Activated CD4-positive, alpha-beta T cell treated with anti-CD3 and anti-CD28 coated beads for 36 hours (primary cell): ENCODE measurements at places on chromosomes 12 and 14. TPM values are rescaled to one million over a fixed set of nuclear protein-coding genes. Genes with fewer than 3 reads are reported as not detected.

Gene FIGNL2
- total RNA-seq: 0.19 TPM

DNA sequence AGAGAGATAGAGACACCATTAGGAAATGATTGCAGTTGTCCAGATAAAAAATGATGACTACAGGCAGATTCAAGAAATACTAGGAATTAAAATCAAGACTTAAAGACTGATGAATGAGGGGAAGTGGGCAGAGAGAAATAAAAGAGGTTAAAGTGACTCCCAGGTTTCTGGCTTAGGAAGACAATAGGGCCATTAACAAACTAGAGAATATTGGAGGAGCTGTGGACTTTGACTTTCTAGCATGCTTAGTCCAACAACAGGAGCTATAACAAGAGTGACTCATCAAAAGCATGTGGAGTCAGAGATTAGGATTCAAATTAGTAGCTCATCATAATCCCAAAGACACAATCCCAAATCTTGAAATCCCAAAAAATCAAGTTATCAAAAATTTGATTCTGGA is 101.5 kb downstream of the BMP4 start:
- H3K27ac ChIP-seq: no peak overlapping the region
- no peaks in the 10 kb centered on the region for H3K27me3 ChIP-seq
- H3K4me3 ChIP-seq: no peak overlapping the region
- no peaks in the 10 kb centered on the region for H3K4me1 ChIP-seq

DNA sequence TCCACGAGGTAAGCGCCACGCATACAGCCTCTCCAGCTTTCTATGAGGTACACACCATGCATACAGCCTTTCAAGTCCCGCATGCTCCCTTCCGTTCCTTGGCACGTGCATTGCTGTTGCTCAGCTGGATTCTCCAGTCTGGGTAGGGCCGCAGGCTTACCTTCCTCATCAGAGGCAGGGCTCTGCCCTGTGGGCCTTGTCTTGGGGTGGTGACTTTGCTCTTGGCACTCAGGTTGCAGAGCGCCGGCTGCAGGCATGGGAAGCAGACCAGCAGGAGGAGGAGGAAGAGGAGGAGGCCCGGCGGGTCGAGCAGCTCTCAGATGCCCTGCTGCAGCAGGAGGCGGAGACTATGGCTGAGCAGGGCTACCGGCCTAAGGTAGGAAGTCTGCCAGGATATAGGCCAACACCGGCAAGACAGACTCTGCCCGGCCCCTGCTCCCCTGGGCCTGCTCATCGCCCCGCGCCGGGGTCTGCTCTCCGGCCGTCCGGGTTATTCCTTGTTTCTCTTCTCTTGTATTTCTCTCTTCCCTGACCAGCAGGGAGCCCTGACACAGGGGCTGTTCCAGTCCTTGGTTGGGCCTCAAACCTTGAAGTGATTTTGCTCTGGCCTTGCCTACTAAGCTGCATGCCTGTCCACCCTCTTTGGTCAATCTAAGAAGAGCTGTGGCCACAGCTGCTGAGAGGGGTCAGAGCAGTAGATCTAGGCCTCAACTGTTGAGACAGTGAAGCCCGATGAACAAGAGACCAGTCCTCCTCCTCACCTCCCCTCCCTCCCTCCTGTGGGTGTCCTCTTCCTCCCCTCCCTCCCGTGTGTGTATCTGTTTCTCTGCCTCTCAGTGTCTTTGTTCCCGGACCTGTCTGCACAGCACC is 15.3 kb downstream of the TCHP start:
- DNase-seq: no peak
- H3K27ac ChIP-seq: no peak overlapping the region
- H3K4me1 ChIP-seq: no peaks in the 10 kb centered on the region
- no peak overlapping the region for H3K4me3 ChIP-seq
- H3K36me3 ChIP-seq: peaks cover 56% of the 10 kb centered on the region

GRCh38 chr12:84912198-84913128 is at the start of gene SLC6A15:
SLC6A15 (minus strand) TSS chr12:84912799; CDS start chr12:84892120, 20,679 bp downstream.
- H3K27me3 ChIP-seq: peaks cover 42% of the 10 kb centered on the region
- peaks cover 11% of the 10 kb centered on the region for H3K4me1 ChIP-seq
- H3K27ac ChIP-seq: no peak within 1 kb of the TSS
- H3K4me3 ChIP-seq: peak within 1 kb of the TSS; percentile 62
- H3K36me3 ChIP-seq: no peaks in the 10 kb centered on the region
- peak; percentile 67 for DNase-seq

DNA sequence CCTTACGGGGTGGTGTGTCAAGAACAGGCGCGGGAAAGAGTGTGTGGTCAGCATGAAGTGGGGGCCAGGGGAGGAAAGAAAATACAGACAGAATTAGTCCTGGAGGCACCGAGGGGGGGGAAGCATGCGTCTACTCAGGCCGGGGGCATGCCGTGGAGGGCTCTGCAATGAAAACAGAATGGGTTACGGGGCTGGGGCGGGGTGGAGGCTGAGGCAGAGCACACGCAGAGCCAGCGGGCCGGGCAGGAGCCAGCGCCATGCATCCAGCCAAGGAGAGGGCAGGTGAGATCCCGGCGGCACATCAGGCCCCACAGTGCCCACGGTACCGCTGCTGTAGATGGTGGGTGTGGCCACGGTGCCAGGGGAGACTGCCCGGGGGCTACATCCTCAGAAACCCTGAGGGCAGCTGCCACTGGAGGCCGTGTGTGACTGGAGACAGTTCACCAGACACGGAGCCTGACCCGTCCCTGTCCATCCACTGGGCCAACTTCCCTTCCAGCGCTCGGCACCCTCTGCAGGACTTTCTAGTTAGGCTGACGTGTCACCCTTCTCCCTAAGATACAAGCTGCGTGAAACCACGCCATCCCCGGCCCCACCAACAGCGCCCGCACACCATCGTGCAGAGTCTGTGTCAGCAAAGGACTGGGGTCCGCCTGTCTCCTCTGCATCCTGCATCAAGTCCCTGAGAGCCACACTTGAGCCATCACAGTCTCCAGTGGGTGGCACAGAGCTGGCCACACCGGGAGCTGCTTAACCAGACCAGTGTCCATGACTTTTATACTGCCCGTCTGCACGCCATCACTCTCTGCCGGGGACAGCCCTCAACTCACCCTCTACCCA is 87.4 kb downstream of the PIWIL1 start:
- no peak overlapping the region for H3K4me3 ChIP-seq
- H3K27ac ChIP-seq: no peak overlapping the region
- H3K4me1 ChIP-seq: no peaks in the 10 kb centered on the region
- no peak for DNase-seq
- no peaks in the 10 kb centered on the region for H3K36me3 ChIP-seq
- H3K27me3 ChIP-seq: no peaks in the 10 kb centered on the region

DNA sequence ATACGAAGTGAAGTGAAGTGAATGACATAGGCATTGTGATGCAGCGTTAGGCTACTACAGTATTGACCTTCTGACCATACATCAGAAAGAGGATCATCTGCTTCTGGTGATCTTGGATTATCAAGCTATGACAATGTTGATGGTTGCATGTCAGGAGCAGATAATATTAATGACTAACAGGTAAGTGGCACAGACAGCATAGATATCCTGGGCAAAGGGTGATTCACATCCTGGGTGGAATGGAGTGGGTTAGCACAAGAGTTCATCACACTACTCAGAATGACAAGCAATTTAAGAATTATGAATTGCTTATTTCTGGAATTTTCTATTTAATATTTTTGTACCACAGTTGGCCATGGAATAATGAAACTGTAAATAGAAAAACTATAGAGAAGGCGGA is 397.9 kb upstream of the ATP2B1 start:
- no peak overlapping the region for H3K27ac ChIP-seq
- no peak overlapping the region for H3K4me3 ChIP-seq
- H3K36me3 ChIP-seq: no peaks in the 10 kb centered on the region
- DNase-seq: no peak
- peaks cover 10% of the 10 kb centered on the region for H3K4me1 ChIP-seq

DNA sequence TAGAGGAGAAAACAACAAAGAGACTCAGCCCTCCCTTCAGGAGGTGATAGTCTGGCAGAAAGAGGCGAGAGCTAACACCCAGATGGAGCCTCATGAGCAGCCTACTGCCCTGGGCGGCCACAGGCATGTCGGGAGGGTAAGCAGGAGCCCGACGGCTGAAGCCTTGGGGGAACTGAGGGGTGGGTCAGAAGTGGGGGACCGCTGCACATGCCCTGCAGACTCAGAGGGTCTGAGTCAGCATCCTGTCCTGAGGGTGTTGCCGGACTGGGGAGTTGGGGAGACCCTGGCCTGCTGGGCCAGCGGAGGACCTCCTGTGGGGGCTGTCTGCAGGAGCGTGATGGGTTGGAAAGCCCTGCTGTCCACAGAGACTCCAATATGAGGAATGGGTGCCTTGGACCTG is 15.9 kb upstream of the INF2 start:
- H3K4me1 ChIP-seq: peaks cover 14% of the 10 kb centered on the region
- no peaks in the 10 kb centered on the region for H3K27me3 ChIP-seq
- no peaks in the 10 kb centered on the region for H3K36me3 ChIP-seq
- H3K27ac ChIP-seq: no peak overlapping the region
- DNase-seq: no peak

DNA sequence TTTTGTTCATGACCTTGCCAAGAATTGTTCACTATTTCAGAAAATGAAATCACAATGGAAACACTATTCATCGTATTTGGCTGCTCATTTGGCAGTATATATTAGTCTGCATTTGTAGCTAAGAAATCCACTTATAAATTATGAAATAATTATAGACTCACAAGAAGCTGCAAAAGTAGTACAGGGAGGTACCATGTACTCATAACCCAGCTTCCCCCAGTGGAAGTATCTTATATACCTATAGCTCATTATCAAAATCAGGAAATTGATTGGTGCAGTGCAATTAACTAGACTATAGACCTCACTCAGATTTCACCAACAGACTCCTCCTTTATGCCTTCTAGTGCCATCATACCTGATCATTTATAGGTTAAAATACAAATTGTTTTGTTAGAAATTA is 178.8 kb upstream of the VASH1 start:
- no peak for DNase-seq
- no peak overlapping the region for H3K4me3 ChIP-seq
- H3K27ac ChIP-seq: no peak overlapping the region
- H3K27me3 ChIP-seq: peaks cover under 1% of the 10 kb centered on the region
- H3K36me3 ChIP-seq: no peaks in the 10 kb centered on the region

DNA sequence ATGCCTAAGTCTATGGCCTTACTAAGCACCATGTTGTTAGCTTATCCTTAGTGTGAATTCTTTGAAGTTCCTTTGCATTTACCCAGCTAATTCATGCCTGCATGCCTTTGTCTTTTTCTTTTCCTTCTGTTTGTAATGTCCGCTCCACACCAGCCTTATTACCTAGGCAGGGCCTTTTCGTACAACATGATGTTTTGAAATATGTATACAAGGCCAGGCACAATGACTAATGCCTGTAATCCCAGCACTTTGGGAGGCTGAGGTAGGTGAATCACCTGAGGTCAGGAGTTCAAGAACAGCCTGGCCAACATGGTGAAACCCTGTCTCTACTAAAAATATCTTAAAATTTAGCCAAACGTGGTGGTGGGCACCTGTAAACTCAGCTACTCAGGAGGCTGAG is 1636.5 kb upstream of the SEL1L start:
- no peak overlapping the region for H3K27ac ChIP-seq
- DNase-seq: no peak
- H3K27me3 ChIP-seq: no peaks in the 10 kb centered on the region

DNA sequence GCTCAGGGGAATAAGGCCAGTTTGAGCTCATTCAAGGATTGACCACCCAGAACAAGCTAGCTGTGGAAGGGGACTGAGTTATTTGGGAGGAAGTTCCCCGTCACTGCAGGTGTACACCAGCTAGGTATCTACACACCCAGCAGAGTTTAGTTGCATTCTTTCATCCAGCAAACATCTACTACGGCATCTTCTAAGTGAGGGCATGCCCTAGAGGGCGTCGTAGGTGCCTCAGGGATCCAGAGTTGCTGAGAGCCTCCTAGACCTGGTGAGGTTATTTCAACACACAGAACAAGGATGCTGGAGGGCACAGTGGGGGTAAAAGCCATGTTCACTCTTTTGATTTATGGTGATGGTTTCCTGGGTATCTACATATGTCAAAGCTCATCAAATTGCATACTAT is 149.6 kb downstream of the KSR2 start:
- no peak overlapping the region for H3K4me3 ChIP-seq
- no peak for DNase-seq
- H3K27me3 ChIP-seq: peaks cover 11% of the 10 kb centered on the region
- no peak overlapping the region for H3K27ac ChIP-seq
- no peaks in the 10 kb centered on the region for H3K36me3 ChIP-seq

GRCh38 chr12:14803011-14803829 is at the start of the genes C12orf60 and WBP11:
C12orf60 (plus strand) TSS chr12:14803670; CDS start chr12:14822936, 19,266 bp downstream.
WBP11 (minus strand) TSS chr12:14803478; CDS start chr12:14801383, 2,095 bp downstream.
- no peak within 1 kb of the TSS for H3K27ac ChIP-seq
- H3K27me3 ChIP-seq: no peaks in the 10 kb centered on the region
- H3K4me3 ChIP-seq: no peak within 1 kb of the TSS
- H3K4me1 ChIP-seq: peaks cover 33% of the 10 kb centered on the region
- peaks cover 18% of the 10 kb centered on the region for H3K36me3 ChIP-seq
- DNase-seq: peak; percentile 92

DNA sequence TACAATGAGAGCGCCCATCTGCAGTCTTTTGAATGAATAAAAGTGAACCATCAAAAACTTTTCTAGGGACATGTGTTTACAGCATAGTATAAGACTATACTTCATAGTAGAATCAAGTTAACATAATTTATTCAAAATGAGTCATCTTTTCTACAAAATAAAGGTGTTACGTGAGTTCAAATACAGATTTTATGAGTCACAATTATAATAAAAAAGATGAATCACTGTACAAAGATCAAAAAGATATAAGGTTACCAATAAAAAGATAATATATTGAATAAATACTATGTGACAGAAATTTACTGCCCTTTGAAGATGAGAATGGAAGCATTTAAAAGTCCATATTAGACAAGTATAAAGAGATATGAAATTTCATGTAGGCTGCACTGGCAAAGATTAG is 2.8 kb downstream of the MBIP start:
- DNase-seq: no peak
- H3K27ac ChIP-seq: peak overlapping the region; percentile 31
- H3K4me3 ChIP-seq: no peak overlapping the region
- no peaks in the 10 kb centered on the region for H3K27me3 ChIP-seq
- H3K36me3 ChIP-seq: peaks cover 18% of the 10 kb centered on the region
- H3K4me1 ChIP-seq: peaks cover 46% of the 10 kb centered on the region

DNA sequence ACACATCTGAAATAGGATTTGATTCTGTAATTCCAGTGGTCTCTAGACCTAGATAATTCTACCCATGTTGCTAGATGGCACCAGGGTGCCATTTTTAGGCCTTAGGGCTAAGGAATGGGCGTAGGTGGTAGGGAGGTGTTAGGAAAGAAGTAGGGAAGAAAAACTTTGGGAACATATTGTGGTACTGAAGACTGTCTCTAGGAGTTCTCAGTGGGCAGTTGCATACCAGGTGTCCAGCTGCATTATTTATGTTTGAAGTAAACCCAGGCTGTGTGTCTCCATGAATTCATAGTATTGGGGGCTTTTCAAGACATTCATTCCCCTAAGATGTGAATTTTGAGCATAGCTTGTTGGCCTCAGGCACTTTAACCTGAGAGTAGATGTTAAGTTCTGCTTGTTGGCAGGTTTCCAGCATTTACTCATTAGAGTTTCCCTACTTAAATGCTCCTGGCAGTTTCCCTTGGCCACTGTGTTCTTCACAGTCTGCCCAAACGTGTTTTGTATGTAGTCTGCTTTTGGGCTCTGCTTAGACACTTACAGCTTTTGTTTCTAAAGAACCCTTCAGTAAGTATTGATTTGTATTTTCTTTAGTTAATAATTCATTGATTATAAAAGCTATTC is 31.5 kb upstream of the CCT2 start:
- H3K27me3 ChIP-seq: no peaks in the 10 kb centered on the region
- no peak overlapping the region for H3K4me3 ChIP-seq
- H3K27ac ChIP-seq: no peak overlapping the region
- H3K36me3 ChIP-seq: peaks cover 4% of the 10 kb centered on the region
- no peak for DNase-seq
- peaks cover 5% of the 10 kb centered on the region for H3K4me1 ChIP-seq

GRCh38 chr14:97273540-97273939 is 476.4 kb downstream of the VRK1 start:
- no peaks in the 10 kb centered on the region for H3K36me3 ChIP-seq
- DNase-seq: no peak
- H3K27ac ChIP-seq: no peak overlapping the region
- peaks cover 16% of the 10 kb centered on the region for H3K4me1 ChIP-seq
